ENCODE measurements at places on chromosomes 16 and 17.
A peak's percentile ranks its signal among the peaks of the same experiment; 100 is the strongest.

DNA sequence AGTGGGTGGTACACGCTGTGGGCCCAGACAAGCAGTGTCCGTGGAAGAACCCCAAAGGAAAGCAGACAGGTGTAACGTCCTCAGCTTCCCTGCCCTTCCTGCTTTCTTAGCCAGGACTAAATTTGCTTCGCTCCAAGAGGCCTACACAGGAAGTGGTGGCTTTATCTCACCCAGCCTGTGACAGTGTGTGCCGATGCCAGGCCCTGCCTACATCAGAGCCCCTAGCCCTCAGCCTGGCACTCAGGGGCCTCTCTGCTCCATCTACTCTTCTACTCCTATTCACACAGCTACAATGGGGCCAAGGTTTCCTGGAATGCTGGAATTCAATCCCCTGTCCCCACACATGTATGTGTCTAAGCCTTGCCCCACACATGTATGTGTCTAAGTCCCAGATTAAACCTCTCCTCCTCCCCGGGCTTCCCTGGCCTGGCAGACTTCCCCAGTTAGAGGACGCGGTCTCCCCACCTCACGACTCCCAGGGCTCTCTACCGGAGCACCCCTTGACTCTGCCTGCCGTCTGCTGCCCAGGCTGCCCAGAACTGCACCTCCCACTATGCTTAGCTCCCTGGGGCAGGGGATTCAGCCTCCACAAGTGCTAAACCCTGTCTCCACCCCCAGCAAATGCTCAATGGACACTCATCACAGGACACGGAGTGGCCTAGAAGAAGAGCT, 8.2 kb downstream of the PGAP3 start:
- no peak for DNase-seq

- no peak for DNase-seq
Measured at GRCh38 chr17:17868641-17869522, 32.1 kb upstream of the SREBF1 start.

DNA sequence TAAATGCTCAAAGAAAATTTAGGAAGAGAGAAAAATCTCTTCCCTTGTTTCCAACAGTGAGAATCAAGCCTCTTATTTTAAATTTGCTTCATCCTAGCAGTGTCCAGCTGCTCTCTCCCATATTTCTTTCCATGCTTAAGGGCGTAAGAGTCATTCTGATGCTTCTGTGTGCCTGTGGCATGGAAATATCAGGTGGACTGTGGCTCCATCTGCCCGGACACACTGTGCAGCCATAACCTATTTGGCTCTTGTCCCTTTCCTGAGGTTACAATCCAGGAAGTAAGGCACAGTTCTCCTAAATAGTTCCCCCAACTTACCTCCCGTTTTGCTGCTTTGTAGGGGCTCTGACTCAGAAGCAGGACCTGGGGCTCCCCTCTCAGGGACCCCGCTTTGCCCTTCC, 6.3 kb upstream of the KRT222 start:
- DNase-seq = no peak

DNA sequence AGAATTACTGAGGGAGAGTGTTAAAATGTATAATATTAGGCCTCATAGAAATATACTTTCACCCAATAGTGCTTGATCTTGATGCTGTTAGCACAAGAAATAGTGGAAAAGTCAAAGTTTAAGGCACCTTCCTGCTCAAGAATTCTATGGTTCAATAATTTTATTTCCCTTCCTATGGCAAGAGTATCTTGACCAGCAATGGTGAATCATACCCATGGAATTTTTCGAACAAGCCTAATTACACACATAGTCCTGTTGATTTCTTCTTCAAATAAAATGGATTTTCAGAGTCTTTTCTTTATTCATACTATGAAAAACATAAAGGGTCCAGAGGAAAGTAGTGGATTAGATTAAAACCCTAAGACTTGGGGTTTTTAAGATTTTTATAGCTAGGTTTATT, 810.6 kb downstream of the CDH11 start:
- no peak for DNase-seq

- no peak for DNase-seq
Measured at GRCh38 chr17:42342242-42343008, 45.8 kb downstream of the STAT3 start.

- DNase-seq = peak; percentile 21
Measured at GRCh38 chr17:50638966-50639713, 4.5 kb downstream of the ABCC3 start.

GRCh38 chr16:75111514-75111940, 5.1 kb downstream of the LDHD start:
- DNase-seq = no peak

- no peak for DNase-seq
Measured at GRCh38 chr16:10822702-10823101, 4.1 kb upstream of the TVP23A start.

- DNase-seq = no peak
Measured at GRCh38 chr17:73286863-73287296, 24.9 kb downstream of the CDC42EP4 start.

DNA sequence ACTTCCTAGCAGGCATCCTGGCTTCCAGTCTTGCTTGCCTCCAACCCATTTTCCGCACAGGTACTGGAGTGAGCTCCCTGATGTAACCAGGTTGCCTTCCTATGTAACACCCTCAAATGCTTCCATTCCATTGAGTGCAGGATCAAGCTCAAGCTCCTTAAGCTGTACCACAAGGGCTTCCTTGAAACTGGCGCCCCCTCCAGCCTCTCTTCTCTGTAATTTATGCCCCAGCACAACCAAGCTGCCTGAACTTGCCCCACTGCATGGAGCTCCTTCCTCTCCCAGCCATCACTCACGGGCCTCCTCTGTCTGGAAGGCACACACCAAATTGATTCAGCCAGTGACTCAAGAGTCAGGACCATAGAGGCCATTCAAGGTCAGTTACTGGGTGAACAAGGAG, 234.8 kb upstream of the RPL38 start:
- no peak for DNase-seq

GRCh38 chr17:72600934-72601333, 480.1 kb downstream of the SOX9 start:
- DNase-seq = no peak

DNA sequence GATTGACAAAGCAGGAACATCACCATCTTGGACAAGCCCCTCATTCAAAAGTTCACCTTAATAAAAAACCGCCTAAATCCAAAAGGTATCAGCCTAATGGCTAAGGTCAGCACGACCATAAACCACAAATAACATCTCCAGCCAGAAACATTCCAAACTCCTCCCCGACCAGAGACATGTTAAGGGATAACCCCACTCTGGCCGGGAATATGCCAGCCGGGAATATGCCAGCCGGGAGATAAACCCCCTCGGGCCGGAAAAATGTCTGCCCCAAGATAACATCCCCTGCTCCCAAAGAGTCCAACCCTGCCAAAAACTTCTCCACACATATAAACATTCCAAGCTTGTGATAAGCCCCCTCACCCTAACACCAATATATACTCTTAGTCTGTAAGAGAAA, 1.4 kb downstream of the DHX33 start:
- no peak for DNase-seq

- no peak for DNase-seq
Measured at GRCh38 chr16:69663846-69664245, 62.5 kb downstream of the NQO1 start.

DNA sequence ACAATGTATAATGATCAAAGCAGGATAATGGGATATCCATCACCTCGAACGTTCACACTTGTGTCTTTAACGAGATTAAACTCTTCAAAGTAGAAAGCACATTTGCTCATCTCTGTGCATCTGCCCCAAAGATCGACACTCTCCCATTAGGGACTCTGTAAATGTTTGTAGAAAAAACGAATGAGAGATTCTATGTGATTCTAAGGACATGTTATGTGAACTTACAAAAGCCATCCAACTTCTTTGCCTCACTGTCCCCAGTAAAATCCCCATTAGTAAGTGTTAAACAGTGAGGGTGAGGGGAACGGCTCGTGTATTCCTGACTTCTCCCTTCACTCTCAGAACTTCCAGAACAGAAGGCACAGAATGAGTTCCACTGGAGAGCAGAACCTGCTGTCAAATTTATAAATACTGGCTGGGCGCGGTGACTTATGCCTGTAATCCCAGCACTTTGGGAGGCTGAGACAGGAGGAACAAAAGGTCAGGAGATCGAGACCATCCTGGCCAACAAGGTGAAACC, 134.1 kb downstream of the WSCD1 start:
- DNase-seq = no peak

DNA sequence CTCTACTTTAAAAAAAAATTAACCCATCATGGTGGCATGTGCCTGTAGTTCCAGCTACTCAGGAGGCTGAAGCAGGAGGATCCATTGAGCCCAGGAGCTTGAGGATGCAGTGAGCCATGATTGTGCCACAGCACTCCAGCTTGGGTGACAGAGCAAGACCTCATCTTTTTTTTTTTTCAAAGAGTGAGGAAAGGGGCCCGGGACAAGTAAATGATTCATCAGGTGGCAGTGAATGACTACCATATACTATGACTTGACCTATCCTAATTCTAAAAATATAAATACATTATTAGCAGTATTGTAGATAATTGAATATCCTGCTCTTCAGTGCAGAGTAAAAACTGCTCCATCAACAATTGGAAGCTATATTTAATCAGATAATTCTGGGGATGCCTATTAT, 55.3 kb downstream of the CLUH start:
- DNase-seq = no peak

- DNase-seq = no peak
Measured at GRCh38 chr17:44502598-44503146, 534 bp downstream of the GPATCH8 start.

DNA sequence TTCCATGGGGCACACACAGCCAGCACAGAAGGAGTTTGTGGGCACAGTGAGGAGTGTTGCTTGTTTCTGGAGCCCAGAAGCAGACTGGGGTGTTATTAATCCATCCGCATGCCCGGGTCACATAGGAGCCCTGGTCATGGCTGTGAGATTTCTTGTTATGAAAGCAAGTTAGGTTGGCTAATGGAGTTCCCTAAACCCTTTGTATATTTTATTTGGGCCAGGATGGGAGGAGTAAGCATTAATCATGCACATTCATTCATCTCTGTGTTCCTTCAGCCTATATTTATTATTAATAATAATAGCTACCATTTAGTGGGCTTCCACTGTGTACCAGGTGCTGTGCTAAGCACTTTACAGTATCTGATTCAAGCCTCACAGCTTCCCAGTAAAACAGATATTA, 200.6 kb upstream of the CDH5 start:
- DNase-seq = no peak

GRCh38 chr17:72560303-72561247, 439.8 kb downstream of the SOX9 start:
- no peak for DNase-seq

- no peak for DNase-seq
Measured at GRCh38 chr17:53168413-53168812, 654.3 kb upstream of the KIF2B start.

- DNase-seq = no peak
Measured at GRCh38 chr17:80861892-80862291, 129.7 kb upstream of the CHMP6 start.

GRCh38 chr17:50352693-50353599, 7.0 kb downstream of the XYLT2 start:
- DNase-seq = no peak

DNA sequence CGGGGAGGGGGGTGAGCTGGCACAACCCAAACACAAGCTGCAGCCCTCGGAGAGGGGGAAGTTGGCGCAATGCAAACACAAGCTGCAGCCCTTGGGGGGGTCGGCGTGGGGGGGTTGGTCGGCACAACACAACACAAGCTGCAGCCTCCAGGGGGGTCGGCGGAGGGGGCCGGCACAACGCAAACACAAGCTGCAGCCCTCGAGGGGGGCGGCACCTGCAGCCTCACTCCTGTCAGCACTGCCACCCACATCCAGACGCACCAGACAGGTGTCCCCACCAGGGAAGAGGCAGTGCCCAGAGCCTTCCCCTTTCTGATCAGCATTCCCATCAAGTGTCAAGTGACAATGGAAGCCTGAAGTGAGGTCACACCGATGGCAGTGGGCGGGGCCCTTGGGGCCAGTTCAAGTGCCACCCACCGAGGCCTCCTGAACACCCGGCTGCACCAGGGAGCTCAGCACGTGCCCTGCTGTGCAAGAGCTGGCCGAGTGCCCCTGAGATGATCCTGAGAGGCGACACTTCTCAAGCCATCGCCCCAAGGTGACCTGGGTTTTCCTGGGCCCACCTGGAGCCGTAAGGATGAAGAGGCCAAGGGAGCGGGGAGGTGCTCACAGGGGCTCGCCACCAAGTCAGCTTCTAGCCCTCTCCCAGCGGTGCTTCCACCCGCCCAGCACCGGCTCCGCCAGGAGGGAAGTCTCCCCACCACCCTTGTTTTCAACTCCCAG, 59.3 kb downstream of the KLHDC4 start:
- no peak for DNase-seq

DNA sequence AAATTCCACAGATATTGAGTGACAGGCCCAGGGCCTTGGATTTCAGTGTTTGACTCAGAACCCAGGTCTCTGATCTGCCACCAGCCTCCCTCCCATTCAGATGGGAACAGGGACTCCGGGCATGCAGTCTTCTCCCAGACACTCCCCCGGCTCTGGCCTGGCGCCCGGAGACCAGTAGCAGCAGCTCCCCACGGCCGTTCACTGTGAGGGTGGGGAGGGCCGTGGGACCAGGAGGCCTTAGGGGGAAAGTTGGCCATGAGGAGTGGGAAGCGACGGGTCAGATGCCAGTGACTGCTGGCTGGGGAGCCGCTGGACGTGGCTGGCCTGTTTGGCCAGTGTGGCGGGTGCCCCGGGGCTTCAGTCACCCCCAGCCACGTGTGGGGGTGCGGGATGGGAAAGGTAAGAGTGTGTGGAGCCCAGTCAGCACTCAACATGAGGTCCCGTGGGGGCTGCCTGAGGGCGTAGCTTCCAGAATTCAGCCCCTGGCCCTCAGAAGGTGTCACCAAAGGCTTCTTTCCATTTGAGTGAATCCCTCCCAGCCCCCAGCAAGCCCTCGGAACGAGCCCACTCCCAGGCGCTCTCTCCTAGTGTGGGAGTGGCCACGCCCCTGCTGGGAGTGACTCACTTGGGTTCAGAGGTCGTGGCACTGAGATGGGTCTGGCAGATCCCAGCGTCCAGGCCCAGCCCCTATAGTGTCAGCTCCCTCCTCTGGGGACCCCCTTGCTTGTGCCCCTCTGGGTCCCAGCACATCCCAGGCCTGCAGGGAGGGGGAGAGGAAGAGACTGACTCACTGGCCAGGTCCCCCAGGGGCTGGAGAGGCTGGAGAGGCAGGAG, 309.4 kb downstream of the SEC14L1 start:
- no peak for DNase-seq

- no peak for DNase-seq
Measured at GRCh38 chr16:26768385-26769010, 298.2 kb upstream of the C16orf82 start.

DNA sequence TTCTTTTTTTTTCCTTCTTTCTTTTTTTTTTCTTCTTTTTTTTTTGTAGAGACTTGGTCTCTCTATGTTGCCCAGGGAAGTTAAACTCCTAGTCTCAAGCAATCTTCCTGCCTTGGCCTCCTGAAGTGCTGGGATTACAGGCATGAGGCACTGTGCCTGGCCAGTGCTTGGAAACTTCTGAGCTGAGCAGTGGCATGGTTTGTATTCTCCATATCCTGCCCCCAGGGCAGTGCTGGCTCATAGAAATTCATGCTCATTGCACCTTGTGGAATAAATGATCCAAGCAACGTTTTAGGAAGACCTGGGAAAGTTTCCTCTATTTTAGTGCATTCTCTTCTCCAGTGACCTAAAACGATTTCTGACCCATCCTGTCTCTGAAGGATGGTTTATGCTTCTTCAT, 16.7 kb upstream of the SYT17 start:
- no peak for DNase-seq

Measured in esophagus squamous epithelium (tissue), 5 donors.